Stimulated activated CD4-positive, alpha-beta T cell treated with anti-CD3 and anti-CD28 coated beads, TNF-alpha, amount 100 ng/mL, for 48 hours (primary cell): ENCODE measurements at places on chromosomes 3 and 15.

DNA sequence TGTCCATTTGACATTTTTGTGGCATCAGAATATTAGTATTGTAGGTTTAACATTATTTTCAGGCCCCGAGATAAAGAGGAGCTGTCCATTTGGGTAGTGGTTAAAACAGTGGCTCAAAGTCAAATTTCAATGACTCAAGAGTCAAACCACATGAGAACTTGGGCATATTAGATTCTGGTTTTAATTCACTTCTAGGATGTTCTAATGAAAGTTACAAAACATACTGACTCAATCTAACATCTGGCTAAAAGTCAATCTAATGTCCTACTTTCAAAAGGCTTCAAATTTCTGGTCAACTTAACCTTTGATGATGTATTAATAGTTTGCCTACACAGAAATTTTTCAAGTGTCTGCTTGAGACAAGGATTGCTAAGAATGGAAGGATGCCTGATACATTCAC, 112.4 kb downstream of the ABI3BP start:
- no peak for DNase-seq

- no peak for DNase-seq
These were observed 103.3 kb upstream of the CBLB start for GRCh38 chr3:105972069-105972468.

GRCh38 chr3:65291448-65292125, 603.8 kb upstream of the ADAMTS9 start:
- no peak for DNase-seq

GRCh38 chr3:194364652-194365434, 4.7 kb downstream of the LRRC15 start:
- DNase-seq: no peak

- DNase-seq: no peak
These were observed 539.5 kb downstream of the NAALADL2 start for GRCh38 chr3:175398676-175399075.

- no peak for DNase-seq
These were observed 200.7 kb downstream of the UBE3A start for GRCh38 chr15:25238126-25238525.

DNA sequence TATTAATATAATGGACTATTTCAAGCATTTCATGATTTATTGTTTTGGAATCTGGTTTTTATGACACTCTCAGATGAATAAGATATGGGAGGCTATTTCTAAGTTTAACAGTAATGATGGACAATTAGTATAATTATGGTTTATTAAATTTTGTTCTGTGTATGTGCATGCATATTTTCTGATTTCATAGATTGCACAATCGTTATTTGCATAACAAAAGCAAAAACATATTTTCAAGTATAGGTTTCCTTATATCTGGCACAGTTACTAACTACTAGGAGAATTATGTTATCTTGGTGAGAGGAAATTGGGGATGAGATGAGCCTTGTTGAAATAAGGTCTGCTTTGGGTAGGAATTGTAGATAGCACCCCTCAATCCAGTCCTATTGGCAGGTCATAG, 413.1 kb downstream of the MCTP2 start:
- no peak for DNase-seq

GRCh38 chr15:77578641-77579372, 53.9 kb downstream of the LINGO1 start:
- no peak for DNase-seq

DNA sequence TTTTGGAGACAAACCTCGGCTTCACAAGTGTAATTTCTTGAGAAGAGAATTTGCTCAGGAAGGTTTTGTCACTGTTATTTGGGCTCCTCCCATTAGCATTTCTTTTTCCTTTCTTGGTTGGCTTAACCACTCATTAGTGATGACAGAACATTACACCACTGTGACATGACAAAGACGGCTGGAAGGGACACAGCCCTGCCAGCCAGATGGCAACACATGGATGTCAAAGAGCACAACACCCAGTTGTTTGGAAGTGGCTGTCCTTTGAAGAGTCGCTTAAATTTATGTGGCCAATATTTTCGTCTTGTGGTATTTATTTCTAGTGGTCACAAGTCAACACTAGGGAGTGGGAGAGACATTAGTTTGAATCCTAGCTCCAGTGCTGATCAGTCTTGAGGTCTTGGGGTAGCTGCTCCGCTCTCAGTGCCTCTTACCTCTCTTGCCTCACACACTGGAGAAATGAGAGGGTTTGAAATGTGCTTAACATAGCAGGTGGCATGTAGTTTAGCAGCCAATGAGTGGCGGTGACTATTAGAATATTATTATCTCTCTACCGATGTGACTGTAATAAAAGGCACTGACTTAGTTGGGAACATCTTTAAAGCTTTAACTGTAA, 92.8 kb downstream of the FRMD4B start:
- no peak for DNase-seq

GRCh38 chr3:37216597-37217097, 42.3 kb upstream of the LRRFIP2 start:
- no peak for DNase-seq

- no peak for DNase-seq
These were observed 37.2 kb downstream of the SMAD3 start for GRCh38 chr15:67102599-67102929.

GRCh38 chr3:42306499-42306898, 40.5 kb upstream of the CCK start:
- DNase-seq: no peak

- no peak for DNase-seq
These were observed 311.2 kb upstream of the MCTP2 start for GRCh38 chr15:93920204-93920603.

GRCh38 chr3:4334548-4334947, 31.4 kb downstream of the SETMAR start:
- no peak for DNase-seq
